ENCODE measurements at places on chromosomes 5 and 9.

DNA sequence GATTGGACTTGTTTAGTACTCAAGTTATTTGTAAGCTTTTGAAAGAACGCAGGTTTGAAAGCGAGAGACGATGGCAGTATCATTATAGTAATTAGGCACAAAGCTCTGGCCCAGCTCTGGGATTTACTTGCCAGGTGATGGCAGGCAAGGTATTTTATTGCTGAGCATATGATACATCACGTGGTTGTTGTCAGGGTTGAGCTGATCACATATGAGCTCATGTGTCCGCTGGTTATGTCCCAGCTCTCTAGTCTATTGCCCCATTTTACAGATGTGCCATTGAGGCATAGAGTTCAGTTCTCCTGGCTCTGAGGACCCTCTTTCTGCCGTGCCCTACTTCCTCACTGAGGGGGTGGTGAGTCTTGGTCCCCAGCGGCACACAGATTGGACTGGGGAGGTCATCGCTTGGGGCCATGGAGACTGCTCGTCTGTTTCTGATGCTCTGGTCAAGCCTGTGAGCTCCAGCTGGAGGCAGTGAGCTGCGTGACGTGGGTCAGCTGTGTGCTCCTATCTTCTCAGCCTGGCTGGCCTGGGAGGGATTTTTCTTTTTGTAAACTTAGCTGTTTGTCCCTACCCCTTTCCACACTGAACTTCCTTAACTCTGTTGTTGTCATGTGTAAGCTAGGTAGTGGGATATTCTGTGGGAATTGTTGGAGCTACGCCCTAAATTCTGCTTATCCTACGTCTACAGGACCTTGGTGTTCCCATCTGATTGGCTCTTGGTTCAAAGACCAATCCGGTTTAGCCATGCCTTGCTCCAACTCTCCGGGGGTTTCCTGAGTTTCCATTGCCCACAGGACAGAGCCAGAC is 2.2 kb downstream of the NXNL2 start:
- DNase-seq = no peak

- DNase-seq = peak; percentile 47
Observed at GRCh38 chr5:142717582-142718215, 31.8 kb upstream of the FGF1 start.

GRCh38 chr5:120152472-120152871 is 311.6 kb upstream of the PRR16 start:
- no peak for DNase-seq

GRCh38 chr9:95970317-95970716 is 94.8 kb downstream of the ERCC6L2 start:
- DNase-seq = no peak

GRCh38 chr9:73118898-73119554 is 32.6 kb upstream of the ANXA1 start:
- DNase-seq = no peak

GRCh38 chr5:91146905-91147600 is 236.1 kb downstream of the ARRDC3 start:
- DNase-seq = no peak

- DNase-seq = no peak
Observed at GRCh38 chr5:10577371-10578292, 13.8 kb downstream of the ANKRD33B start.

DNA sequence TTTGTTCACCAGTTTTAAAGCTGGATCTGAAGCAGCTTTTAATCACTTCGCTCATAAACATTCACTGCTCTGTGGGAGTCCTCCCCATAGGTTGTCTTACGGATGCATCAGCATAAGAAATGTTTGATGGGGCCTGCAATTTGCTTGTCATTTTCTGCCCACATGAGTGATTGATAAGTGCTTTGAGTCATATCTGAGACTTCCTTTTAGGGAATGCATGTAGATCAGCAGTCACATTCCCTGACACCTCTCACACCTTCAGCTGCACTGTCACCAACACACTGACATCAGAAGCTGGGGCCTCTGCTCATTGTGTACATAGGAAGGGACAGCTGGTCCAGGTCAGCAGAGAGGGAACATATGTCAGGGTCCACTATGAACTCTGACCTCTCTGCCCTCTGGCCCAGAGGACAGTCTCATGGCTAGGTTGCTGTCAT is 84.1 kb upstream of the SPATA31D4 start:
- DNase-seq = no peak

DNA sequence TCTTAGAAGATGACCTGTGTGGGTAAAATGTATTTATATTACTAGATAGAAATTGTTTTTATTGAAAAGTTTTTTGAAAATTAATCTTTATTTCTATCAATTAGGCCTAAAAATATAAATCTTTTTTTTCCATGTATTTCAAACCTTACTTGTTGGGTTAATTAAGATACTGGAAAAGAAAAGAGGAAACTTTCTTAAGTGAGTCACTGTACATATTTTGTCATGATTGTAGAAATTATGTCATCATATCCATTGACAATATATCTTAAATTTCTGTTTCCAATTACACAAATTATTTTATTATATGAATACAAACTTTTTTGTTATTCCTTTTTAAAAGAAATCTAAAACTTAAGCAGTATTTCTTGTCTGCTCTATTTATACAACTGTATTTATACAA is 53.1 kb downstream of the RETREG1 start:
- DNase-seq = no peak

DNA sequence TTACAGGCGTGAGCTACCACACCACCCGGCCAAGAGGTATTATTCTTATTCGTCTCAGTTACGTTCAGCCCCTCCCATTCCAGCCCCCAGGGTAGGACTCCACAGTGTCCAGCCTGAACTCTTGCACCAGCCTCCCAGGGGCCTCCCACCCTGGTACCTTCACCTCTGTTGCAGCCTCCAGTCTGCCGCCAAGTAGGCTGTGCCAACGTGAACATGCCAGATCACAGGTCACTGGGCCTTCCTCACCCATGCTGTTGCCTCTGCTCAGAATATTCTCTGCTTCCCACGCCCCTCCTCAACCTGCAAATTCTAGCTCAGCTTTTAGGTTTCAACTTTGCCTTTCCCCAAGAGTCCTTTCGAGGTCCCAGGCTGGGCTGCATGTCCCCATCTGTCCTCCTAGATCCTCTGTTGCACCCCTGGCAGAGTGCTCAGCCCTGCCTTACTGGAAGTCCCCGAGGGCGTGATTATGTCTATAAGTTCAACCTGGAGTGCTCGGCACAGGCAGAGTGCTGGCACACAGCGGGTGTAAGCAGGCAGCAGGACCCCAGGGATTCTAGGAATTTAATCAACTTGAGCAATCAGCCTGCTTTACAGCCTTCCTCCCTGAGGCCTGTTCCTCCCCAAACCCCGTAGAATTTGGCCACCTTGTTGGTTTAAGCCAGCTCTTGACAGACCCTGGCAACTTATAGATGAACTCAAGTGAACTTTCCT is 13.1 kb upstream of the STXBP1 start:
- no peak for DNase-seq

GRCh38 chr5:31412324-31412723 is 119.6 kb downstream of the DROSHA start:
- DNase-seq = no peak

GRCh38 chr9:7387840-7388239 is 411.7 kb downstream of the DMAC1 start:
- DNase-seq = no peak

DNA sequence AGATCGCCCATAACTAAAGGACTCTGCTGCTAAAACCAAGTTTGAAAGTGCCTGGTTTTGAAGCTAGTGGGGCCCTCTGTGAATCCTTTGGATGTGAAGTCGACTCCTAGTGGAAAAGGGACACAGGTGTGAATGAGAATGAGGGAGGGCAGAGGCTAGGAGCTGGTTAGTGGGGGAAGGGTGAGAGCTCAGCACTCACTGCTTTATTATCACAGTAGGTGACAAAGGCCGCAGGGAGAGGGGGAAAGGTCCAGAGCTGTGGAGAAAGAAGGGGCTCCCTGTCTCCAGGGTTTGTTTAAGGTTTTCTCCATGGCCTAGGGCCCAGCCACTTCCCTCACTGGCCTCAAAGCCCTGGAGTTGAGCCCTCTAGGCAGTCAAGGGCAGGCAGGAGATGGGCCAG is 3.5 kb downstream of the HDHD3 start:
- no peak for DNase-seq

- no peak for DNase-seq
Observed at GRCh38 chr5:8606231-8606630, 737.3 kb downstream of the MTRR start.

DNA sequence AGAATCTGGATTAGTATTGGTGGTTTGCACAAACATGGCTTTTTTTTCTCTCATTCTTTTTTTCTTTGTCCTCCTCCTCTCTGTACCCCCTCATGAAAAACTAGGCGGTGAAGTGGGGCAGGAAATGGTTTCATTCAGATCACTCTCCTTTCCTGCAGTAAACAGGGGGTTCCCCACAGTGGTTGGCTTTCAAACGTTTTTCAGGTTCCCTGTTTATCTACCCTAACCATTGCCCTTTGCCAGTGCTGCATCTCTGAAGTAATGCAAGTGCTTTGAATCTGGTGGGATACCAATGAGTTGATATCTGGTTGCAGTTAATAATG is 29.8 kb downstream of the NR4A3 start:
- DNase-seq = no peak

- no peak for DNase-seq
Observed at GRCh38 chr9:653421-653820, 188.1 kb upstream of the DMRT1 start.

- no peak for DNase-seq
Observed at GRCh38 chr9:124320062-124320973, 62.6 kb downstream of the NEK6 start.

DNA sequence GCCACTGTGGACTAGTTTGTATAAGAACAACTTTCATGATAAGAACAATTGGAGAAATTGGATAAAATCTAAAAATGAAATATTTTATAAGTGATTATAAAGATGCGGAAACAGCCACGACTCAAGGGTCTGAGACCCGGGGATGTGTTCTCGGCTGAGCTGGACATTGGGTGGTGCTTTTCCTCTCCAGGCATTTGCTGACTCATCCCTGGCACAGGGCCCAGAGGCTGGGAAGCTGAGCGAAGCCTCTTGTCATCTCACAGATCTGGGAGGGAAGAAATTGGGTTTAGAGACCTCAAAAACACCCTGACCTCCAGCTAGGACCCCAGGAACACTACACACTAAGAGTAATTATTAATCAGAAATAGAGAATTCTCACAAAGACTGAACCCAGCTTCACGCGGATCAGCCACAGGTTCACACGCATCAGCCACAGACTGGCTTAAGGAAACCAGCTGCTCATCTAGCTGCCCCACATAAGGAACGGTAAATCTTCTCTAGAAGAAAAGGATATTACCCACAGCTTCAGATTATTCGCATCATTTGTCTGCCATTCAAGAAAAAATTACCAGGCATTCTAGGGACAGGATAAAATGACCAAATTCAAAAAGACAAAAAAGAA is 2.8 kb upstream of the OR2V1 start:
- no peak for DNase-seq

DNA sequence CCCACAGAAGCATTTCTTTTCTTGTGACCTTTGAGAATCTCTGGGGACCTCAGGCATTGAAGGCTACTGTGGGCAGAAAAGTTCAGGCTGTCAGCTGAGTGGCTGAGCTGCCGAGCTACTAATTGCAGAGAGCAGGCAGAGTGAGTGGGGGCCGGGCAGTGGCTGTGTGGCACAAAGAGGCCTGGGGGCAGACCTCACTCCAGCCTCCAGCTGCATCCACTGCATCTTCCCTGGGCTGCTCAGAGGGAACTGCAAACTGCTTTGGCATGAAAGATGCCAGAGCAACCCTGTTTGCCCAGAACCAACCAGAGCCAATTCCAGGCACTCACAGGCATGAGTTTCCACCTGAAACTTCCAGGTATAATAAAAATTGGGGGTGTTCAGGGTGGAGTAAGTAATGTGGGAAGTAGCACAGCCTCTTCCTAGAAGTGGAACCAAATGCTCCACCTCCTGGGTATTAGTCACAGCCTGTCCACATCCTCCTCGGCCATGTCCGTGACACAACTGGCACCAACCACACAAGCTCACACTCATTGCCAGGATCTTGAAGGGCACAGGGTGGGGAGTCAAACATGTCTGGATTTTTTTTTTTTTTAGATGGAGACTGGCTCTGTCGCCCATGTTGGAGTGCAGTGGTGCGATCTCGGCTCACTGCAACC is 548.9 kb downstream of the BNC2 start:
- no peak for DNase-seq

DNA sequence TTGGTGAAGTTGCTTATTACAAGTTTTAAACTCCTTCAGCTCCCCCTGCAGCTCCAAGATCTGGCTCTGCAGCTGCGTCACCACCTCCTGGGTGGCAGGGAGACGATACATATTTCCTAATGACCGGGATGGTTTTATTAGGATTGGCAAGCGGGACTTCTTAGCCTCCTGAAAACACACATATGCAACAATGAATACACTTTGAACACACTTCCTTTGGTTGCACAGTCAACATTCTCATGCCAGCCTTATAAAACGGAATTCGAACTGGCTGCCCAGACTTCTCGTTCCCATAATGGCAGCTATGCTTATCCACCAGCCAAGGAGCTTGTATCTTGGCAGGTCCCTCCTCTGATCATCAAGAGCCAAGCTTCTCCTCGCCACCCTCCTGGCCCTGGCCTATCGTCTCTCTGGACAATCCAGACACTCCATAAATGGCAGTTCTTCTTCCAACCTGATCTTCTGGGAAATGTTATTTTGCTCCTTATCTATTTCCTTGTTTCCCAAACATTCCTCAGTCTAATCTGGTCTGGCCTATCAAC is 131.9 kb downstream of the CDK5RAP2 start:
- no peak for DNase-seq

DNA sequence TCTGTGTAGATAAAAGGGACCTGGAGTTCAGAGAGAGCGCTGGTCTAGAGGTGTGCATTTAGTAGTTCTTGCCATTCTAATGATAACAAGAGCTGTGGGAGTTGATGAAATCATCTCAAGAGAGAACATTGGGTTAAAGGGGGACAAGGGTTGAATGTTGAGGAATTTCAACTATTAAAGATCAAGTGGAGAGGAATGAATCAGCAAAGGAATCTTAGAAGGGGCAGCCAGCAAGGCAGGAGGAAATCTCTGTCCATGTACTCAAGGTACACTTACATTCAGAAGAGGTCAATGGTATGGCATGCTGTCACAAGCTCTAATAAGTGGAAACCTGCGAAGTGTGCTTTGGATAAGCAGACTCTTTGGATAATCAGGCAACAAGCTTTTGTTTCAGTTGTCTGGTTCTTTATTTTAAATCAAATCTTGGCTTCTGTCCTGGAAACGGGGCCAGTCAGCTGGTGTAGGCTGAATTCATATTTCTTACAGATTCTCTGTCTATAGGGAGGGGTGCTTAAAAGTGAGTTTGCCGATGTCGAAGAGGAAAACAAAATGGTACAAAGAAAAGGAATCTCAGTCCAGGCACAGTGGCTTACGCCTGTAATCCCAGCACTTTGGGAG is 320.5 kb upstream of the CD180 start:
- no peak for DNase-seq

- no peak for DNase-seq
Observed at GRCh38 chr9:6567140-6567591, 78.4 kb downstream of the GLDC start.

DNA sequence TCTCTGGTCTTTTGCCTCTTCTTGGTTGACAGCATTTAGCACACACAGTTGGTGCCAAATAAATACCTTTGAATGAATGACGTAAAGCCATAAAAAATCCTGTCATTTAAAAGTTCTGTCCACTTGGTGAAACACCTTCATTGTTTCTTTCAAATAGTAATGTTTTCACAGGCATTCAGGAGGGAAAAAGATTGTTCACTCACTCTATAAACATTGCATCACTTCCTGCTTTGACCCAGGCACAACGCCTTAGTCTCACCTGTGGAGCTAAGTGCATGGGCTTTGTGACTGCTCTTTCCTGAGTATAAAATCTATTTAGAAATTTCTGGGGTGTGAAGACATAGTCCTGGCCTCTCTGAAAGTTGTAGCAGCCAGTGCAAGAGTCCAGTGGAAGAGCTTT is 88.9 kb upstream of the CXCL14 start:
- DNase-seq = no peak

All from GDM1 (cell line).